AG20443 (cell line): ENCODE measurements at places on chromosomes 2 and 18.

- no peak for DNase-seq
These were observed 6.4 kb downstream of the ARL4C start for GRCh38 chr2:234490271-234491091.

DNA sequence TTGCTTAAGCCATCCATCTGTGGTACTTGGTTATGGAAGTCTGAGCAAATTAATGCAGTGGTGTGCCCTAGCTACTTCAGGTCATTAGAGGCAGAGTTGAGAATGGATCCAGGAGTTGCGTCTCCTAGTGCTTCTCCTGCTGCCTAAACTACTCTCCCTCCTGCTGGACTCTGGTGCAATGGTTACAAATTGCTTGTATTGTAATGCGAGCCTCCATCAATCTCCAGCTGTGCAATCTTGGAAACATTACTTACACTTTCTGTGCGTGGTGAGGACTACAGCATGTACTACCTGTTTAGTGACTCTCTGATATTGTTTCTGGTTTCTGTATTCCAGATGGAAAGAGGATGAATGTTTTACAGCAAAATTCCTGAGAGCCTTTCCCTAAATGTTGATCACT lies 119.0 kb upstream of the CYRIA start:
- DNase-seq: no peak

- DNase-seq: no peak
These were observed 160.0 kb upstream of the PGAP1 start for GRCh38 chr2:197086500-197086899.

GRCh38 chr2:221589696-221590095 lies 17.6 kb upstream of the EPHA4 start:
- no peak for DNase-seq

GRCh38 chr2:236969767-236970655 lies 115.7 kb upstream of the COPS8 start:
- DNase-seq: no peak

GRCh38 chr2:143803936-143804335 lies 674.7 kb downstream of the ARHGAP15 start:
- no peak for DNase-seq

DNA sequence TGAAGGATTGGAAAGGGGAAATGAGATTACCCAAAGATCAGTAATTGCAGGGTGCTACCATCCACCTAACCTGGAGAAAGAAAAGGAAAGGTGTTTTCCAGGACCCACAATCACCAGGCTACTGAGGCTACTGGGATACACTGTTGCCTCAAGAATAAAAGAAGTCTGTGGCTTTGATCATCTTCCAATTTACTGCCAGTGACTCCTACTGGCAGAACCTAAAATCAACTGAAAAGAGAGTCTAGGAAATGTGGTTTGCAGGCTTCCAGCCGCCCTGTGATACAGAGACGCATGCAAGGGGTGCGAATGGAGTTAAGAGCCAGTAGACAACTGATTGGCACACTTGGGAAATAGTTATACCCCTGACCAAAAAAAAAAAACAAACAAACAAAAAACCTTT lies 16.6 kb upstream of the TTL start:
- peak; percentile 66 for DNase-seq

GRCh38 chr2:86225581-86225980 lies 26.3 kb downstream of the MRPL35 start:
- DNase-seq: peak; percentile 49

DNA sequence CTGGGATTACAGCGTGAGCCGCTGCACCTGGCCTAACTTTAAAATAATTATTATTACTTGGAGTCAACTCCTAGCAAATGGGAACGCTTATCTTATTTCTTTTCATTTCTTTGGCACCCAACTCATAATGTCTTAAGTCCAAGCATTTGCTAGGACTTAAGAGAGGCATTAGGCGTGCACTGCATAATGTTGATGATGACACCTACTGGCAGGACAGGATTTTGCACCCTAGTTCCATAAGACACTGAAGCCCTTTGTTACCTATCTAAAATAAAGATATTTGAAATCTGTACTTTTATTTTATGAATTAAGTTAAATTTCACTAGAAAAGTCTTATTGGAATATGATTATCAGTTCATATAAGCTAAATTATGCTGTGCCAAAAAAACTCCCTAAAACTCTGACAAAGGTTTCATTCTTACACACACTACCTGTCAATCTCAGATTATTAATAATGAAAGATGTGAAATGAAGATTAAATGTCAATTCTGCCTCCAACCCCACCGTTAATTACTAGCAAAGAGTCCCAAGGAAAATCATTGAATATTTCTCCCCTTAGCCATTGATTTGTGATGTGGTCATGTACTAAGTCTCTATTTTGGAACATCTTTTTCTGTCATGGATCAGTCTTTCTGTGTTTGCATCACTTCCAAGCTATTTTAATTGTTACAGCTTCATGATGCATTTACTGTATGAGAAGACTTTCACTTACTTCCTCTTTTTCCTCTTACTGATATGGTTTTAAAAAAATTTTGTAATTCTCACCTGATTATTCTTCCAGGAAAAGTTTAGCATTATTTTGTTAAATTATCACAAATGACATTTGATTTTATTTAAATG lies 12.7 kb upstream of the CDH2 start:
- DNase-seq: peak; percentile 42

DNA sequence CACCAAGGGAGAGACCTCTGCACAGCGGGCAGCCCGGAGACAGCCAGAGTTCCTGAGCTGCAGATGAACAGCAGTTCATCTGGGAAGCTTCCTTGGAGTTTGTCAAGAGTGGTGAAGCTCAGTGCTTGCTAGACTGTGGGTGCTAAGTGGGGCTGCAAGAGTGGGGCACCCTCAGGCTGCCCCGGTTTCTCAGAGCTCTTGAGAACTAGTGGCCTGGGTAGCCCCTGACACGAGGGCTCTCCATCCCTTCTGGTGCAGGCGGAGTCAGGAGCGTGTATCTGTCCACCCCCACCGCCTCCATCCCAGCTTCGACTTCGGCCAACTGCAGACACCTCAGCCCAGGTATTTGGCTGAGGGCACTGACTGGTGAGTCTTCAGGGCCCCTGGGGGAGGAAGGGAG lies 222.0 kb downstream of the LOXHD1 start:
- no peak for DNase-seq

DNA sequence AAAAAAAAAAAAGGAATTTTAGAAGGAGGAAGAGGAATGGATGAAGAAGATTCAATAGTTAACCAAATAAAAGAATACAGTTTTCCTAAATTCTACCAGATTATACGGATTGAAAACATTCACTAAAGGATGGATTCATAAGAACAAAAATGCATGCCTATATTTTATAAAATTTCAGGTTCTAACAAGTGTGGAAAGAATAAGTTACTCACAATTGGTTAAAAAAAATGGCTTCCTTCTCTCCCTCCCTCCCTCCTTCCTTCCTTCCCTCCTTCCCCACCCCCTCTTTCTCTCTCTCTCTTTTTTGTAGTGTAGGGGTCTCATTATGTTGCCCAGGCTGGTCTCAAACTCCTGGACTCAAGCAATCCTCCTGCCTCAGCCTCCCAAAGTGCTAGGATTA lies 1.6 kb upstream of the TP53I3 start:
- no peak for DNase-seq

- DNase-seq: no peak
These were observed 89.3 kb downstream of the TRIP12 start for GRCh38 chr2:229832510-229832898.

DNA sequence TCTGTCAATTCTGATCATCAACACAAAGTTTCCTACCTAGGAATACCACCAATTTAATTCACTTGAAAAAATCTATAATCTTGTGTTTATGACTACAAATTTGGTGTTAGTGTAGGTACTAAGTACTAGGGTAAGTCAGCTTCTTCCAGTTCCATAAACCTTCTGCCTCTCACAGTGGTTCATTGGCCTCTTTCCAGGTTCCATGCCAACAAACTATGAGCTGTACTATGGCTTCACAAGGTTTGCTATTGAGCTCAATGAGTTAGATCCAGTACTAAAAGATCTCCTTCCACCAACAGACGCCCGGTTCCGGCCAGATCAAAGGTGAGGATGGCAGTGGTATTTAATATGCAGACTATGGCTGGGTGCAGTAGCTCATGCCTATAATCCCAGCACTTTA lies 58.8 kb downstream of the PRKRA start:
- peak; percentile 10 for DNase-seq

DNA sequence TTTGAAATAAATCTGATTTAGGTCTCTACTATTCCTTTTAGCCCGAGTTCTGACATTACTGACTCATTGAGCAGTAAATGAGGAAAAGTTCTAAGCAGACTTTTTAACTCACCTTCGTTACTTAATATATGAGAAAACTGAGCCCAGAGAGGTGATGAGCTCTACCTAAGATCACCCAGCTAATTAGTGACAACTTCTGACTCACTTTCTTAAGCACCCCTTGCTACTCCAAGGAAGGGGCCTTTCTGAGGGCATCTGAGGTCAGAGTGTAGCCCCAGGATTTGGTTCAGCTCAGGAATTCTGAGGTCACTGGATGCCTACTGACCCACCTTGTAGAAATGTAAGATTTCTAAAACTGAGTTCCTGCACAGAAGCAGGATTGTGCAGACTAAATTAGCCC lies 102.2 kb upstream of the FZD5 start:
- DNase-seq: no peak

DNA sequence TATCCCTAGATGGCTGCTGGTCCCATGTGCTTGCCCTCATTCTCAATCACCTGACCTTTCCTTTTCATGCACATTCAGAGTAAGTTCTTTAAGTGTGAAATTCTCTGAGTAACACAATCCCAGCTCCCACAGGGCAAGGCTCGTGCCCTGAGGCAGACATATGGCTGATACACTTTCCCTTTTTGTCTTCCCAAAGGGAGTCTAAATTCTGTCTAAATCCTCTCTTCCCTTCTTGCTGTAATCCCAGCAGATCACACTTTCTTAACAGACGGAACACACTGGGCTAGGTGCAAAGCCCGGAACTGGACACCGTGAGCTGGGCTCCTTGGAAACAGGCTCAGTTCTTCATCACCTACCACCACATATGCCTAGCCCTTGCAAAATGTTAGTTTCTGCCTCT lies 147.6 kb downstream of the GALNT14 start:
- DNase-seq: no peak
